Fibroblast of upper back skin (primary cell): ENCODE measurements at places on chromosomes 1 and 21.
A peak's percentile ranks its signal among the peaks of the same experiment; 100 is the strongest.

DNA sequence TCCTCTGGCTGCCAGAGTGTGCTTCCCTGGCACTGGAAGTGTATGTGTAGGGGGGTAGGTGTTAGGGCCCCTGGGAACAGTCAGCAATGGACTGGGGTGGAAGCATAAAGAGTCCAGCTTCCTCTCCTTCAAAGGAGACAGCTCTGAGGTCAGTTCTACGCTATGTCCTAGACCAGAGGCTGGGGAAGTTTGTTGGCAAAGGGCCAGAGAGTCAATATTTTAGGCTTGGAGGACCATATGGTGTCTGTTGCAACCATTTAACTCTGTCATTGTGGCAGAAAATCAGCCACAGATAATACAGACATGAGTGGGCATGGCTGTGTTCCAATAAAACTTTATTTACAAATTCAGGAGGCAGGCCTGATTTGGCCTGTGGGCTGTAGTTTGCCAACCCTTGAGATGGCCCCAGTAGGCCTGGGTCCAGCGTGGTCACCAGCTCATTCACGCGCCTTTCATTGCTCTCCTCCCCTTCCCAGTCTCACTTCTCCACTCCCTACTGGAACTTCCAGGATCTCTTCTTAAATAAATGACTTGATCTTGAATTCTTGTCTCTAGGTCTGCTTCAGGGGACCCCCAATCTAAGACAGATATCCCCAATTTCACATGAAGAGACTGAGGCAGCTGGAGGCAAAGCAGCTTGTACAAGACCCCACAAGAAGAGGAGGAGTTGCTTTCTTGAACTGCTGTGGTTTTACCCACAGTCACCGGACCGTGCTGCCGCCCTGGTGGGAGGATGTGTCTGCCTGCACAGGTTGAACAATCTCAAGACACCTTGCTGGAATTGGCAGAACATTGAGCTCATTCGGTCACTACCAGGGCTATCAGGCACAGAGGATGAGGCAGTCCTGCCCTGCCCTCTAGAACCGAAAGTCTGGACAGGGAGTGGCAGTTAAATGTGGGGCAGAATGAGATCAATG lies 162.4 kb upstream of the POU3F1 start:
- DNase-seq, result no peak

- no peak for DNase-seq
These were observed 800 bp downstream of the DR1 start for GRCh38 chr1:93346421-93346993.

DNA sequence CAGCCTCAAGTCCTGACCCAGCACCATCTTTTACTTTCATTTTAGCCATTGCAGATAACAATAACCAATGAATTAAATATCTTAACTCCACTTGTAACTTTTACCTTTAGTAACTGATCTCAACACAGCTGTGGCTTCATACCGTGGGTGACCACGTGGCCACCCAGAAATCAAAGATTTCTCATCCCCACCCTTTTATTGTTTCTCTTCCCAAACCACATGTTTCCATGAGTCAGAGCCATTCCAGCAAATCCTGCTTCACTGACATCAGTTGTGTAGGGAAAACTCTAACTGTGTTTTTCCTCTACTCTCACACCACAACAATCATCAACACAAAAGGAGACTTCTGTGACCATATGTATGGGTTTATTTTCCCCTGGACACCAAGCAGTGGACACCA lies 25.1 kb upstream of the BRDT start:
- peak; percentile 83 for DNase-seq

GRCh38 chr1:56396581-56396980 lies 182.8 kb downstream of the PLPP3 start:
- no peak for DNase-seq

- peak; percentile 50 for DNase-seq
These were observed at the start of gene CSTB for GRCh38 chr21:43775795-43776430. CSTB (minus strand) TSS chr21:43776308; CDS start chr21:43776269, 39 bp downstream.

DNA sequence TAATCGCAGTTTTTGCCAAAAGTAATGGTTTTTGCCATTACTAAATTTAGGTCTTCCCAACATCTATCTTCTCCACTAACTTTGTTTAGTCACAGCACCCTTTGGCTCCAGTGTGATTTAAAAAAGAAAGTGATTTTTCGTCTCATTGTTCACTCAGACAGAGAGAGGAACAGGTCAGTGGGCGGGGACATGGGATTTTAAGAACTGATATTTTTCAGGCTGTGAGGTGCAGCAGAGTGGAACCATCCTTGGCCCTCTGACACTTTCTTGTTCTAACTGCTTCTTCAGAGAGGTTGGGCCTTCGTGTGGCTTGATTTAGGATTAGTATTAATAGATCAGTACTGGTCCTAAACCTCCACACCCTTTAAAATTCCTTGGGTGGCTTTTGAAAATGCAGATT lies 38.8 kb downstream of the CASQ2 start:
- DNase-seq, result no peak

DNA sequence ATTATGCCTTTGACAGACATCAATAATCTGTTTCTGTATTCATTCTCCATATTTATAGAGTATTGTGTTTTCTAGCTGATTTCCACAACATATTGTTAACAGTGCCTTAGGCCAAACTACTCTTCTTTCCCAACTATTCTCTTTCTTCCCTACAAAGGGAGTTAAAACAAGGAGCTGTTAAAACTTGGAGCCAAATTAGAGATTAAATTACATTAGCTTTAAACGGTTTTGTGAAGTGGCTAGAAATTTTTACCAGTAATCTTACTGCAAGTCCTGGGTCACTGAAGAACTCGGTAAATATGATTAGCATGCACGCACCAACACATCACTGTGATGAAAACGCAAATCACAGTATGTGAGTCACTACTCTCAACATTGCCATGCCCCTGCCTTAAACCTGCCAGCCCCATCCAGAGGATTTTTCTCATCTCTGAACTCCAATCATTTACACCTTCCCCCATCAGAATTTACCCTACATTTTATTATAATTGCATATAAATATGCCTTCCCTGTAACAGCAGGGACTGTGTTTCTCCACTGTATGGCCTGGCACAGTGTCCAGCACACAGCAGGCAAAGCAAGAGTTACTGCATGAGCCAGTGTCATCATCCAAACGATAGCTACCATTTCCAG lies 1.5 kb upstream of the PRDX6 start:
- DNase-seq, result peak; percentile 52

DNA sequence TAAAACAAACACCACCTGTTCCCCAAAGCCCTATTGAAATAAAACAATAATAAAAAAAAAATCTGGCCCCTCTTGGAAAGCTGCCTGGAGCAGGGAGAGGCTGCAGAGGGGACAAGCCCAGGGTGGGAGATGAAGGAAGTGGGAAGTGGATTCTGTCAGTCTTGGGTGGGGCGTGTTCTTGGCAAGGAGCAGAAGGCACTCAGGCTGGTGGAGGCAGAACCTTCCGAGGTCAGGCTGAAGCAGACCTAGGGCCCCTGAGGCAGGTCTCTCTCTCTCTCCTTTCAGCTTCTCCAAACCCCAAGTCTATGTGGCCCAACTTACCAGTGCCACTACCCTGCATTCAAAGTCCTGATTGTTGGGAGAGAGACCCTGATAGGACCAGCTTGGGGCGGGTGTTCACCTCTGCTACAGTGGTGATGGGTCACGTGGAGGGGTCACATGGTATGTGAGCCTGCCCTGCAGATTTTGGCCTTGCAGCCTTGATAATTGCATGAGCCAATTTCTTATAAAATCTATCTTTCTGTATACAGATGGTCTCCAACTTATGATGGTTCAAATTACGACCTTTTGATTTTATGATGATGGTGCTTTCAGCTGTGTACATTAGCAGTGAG lies 145.4 kb upstream of the C1orf174 start:
- no peak for DNase-seq

DNA sequence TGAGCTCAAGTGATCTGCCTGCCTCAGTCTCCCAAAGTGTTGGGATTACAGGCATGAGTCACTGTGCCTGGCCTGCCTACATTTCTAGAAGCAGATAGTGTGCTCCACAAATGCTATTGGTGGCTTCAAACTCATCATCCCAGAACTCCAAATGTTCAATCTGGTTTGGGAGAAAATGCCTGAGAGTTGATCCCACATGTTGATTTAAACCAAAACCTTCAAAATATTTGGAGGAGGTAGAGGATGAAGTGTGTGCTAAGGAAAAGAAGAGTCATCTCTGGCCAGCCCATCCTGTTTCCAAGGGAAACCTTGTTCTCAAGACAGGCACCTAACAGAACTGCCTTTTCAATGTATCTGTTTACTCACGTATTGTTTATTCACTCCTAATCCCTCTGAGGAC lies 55.4 kb upstream of the GRHL3 start:
- no peak for DNase-seq

GRCh38 chr1:176879784-176880620 lies 284.5 kb downstream of the ASTN1 start:
- DNase-seq, result no peak

GRCh38 chr1:99917214-99917613 lies 52.6 kb upstream of the SLC35A3 start:
- DNase-seq, result no peak

DNA sequence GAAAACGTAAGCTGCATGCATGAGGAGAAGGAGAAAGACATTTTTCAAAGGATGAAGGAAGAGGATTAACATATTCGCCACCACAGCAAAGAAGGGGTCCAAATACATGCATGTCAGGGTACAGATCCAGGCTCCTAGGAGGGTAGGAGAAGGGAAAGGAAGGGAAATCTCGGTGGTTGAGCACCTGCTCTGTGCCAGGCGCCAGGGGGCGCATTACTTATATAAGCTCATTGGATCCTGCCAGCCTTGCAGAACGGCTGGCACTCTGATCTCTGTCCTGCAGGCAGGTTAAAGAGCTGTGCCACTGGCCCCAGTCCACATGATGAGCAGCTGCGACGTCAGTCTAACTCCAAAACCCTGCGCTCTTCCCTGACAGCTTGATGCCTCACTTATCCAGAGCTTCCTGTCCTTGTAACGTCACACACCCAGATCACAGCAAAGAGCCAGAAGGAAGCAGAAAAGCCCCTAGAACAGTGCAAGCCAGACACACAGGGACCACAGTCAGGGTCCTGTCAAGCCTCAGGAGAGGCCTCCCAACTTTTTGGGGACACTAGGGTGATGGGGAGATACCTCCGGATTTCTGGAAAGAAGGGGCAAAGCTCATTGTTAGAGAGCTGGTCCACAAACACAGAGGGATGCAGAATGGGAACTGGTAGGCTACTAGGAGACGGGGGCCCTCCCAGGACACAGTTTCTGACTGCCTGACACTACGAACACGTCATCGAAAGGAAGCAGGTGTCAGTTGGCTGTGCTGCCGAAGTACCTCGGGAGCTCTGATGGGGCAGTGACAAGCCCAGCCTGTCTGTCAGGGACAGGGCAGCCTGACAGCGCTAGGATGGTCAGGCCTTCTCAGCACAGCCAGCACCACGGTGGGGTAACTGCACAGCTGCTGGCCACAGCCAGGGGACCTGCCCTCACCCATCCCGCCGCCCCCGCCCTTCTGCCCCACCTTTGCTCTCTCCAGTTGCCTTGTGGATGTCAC lies 99.1 kb downstream of the BEND5 start:
- DNase-seq, result peak; percentile 60

DNA sequence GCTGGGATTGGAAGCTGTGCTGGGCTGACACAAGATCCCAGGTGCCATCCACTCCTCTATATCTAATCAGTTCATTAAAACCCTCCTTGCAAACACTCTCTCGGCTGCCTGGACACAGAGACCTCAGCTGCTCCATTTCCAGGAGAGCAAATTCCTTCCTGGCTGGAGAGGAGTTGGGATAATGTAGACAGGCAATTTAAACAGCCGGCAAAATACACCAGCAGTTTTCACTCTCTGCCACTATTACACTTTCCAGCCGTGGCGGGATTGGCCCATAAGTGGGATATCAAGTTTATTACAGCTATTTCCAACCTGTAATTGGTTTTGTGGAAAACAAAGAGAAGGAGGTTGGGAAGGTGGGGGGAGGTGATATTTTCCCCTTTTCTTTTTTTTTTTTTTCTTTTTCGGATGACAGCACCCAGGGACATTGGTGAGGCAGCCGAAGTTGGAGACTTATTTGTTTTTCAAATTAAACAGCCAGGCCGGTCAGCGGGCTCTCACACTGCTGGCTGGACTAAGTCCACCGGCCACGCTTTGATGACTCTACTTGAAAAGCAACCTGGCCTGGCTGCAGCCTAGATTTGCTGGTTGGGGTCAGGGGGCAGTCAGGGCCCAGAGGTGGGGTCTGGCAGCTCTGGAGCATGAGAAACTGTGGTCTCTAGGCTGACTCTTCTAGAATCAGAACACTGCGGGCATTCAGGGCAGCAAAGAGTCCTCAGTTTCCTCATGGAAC lies 177.4 kb downstream of the IGSF21 start:
- DNase-seq, result no peak

DNA sequence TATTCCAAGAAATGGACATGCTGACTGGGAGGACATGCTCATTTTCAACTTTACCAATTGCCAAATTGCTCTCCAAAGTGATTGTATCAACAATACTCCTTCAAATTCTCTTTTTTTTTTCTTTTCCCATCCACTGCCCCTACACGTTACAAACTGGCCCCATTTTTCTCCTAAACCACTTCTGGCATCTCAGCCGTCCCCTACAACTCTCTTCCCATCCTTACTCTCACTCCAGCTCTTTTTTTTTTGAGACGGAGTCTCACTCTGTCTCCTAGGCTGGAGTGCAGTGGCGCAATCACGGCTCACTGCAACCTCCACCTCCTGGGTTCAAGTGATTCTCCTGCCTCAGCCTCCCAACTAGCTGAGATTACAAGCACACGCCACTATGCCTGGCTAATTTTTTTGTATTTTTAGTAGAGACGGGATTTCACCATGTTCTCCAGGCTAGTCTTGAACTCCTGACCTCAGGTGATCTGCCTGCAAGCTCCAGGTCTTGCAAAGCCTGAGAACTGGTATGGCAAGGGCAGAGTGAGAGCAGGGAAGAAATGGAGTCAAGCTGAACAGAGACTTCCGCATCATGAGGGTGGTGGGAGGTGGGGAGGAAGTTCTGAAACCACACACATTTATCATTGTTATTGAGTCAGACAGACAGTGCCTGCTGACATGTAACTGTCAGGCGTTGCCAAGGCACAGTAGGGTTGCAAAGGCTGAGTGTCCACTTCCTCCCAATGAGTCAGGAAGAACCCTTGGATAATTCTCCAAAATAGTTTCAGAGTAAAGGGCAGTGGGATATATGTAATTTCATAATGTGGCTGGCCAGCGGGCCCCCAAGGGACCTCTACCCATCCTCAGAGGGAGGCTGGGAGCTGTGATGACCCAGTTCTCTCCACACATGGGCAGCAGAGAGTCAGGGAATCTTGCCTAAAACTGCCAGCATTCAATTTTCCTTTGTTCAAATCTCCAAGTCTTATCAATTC lies 17.4 kb downstream of the CELA3A start:
- peak; percentile 97 for DNase-seq
